Neural progenitor cell (in vitro differentiated cells): ENCODE measurements at places on chromosomes 7 and 10.
A peak's percentile ranks its signal among the peaks of the same experiment; 100 is the strongest.

GRCh38 chr7:68205826-68206225, 1209.2 kb downstream of the TYW1 start:
- no peak for DNase-seq
- no peak overlapping the region for H3K27ac ChIP-seq
- H3K27me3 ChIP-seq: no peaks in the 10 kb centered on the region

DNA sequence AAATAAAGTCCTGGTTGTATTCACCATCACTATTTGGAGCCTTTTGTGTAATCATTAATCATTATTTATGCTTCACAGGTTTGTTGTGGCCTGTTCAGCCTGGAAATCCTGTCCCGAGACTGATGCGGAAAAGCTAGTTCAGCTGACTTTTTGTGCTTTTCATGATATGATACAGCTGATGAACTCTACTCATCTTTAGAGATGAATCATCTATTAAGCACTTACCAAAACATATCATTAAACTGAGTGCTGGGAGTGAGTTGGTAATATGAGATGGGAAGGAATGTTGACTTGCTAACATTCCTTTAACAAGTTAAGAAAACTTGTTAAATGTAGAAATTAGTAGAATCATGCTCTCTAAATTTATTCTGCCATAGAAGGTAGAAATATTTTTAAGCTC, 53.0 kb downstream of the CROT start:
- H3K4me1 ChIP-seq: no peaks in the 10 kb centered on the region
- no peak overlapping the region for H3K27ac ChIP-seq
- H3K27me3 ChIP-seq: no peaks in the 10 kb centered on the region
- H3K36me3 ChIP-seq: peaks cover 7% of the 10 kb centered on the region
- no peak overlapping the region for H3K4me3 ChIP-seq

GRCh38 chr7:133353775-133354174, 100.9 kb downstream of the EXOC4 start:
- DNase-seq: no peak
- H3K4me3 ChIP-seq: no peak overlapping the region
- H3K27me3 ChIP-seq: no peaks in the 10 kb centered on the region
- H3K36me3 ChIP-seq: peaks cover 11% of the 10 kb centered on the region
- H3K27ac ChIP-seq: no peak overlapping the region

DNA sequence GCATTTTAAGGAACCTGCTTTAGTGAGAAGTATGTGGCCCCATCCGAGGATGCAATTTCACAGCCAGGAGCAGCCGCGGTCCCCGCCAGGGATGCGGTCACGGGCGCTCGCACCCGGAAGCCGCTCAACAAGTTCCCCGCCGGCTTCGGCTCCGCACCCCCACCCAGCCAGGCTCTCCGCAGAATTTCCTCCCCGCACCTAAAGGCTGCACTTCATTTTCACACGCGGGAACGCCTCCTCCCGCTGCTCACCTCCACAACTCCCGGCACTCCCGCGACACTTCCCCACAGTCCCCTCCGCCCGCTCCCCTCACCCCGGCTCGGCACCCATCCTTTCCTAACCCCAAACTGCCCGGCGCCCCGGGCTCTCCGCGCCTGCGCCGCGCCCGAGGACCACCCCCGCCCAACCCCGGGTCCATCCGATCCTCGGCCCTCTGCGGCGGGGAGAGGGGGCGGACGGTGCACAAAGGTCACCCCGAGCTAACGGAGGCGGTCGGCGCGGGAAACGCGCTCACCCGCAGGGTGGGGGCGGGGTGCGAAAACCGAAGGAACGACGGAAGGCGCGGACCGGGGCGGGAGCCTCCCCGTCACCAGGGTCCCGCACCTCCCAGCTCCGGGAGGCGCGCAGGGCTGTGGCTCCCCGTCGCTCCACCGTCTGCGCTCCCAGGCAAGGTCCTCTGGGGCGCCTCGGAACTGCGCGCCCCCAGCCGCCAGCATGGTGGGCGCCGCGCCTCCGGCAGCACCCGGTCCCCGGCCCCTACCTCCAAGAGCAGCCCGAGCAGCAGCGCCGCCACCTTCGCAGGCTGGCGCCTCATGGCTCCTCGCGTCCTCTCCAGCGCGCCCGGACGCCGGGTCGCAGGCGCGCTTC, 558 bp downstream of the VOPP1 start:
- H3K4me3 ChIP-seq: peak overlapping the region; percentile 70
- H3K4me1 ChIP-seq: peaks cover 33% of the 10 kb centered on the region
- DNase-seq: peak; percentile 80
- H3K27ac ChIP-seq: no peak overlapping the region
- no peaks in the 10 kb centered on the region for H3K36me3 ChIP-seq
- H3K27me3 ChIP-seq: peaks cover 24% of the 10 kb centered on the region

DNA sequence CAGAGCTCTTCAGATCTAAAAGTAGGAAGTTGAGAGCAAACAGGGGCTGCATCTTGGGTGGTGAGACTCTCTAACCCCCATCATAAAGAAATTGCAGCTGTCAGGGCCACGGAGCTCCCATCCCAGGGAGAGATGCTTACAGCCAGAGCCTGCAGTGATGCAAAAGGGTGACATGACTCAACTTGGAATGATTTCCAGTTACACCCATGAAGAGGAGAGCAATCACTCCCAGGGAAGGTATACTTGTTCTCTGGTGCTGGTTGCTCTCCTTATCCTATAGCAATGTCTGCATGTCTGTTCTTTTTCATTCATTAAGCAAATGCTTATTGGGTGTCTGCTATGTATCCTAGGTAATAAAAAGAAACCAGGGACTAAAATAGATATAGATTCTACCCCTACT, 228.0 kb downstream of the RAB11FIP2 start:
- H3K27me3 ChIP-seq: no peaks in the 10 kb centered on the region
- H3K4me3 ChIP-seq: no peak overlapping the region
- H3K4me1 ChIP-seq: no peaks in the 10 kb centered on the region
- H3K36me3 ChIP-seq: no peaks in the 10 kb centered on the region
- DNase-seq: no peak
- no peak overlapping the region for H3K27ac ChIP-seq

DNA sequence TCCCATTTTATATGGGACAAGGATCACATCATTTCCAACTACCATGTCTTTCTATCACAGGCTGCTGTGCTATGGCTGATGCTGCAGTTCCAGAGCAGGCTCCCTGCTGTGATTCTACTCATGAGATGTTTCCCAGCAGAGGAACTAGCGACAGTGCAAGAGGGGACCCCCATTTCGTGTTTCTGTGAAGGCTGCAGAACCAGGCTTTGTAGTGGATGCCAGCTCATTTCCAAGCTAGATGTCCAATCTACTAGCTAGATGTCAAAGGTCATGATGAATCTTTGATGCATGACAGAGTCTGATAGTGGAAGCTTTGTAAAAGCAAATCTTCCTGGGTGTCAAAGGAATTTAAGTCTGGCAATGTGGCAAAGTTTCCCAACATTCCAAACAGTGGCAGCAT, 21.2 kb upstream of the MYO3A start:
- no peaks in the 10 kb centered on the region for H3K36me3 ChIP-seq
- no peak overlapping the region for H3K4me3 ChIP-seq
- no peak overlapping the region for H3K27ac ChIP-seq
- no peaks in the 10 kb centered on the region for H3K4me1 ChIP-seq
- peak; percentile 39 for DNase-seq
- H3K27me3 ChIP-seq: no peaks in the 10 kb centered on the region

DNA sequence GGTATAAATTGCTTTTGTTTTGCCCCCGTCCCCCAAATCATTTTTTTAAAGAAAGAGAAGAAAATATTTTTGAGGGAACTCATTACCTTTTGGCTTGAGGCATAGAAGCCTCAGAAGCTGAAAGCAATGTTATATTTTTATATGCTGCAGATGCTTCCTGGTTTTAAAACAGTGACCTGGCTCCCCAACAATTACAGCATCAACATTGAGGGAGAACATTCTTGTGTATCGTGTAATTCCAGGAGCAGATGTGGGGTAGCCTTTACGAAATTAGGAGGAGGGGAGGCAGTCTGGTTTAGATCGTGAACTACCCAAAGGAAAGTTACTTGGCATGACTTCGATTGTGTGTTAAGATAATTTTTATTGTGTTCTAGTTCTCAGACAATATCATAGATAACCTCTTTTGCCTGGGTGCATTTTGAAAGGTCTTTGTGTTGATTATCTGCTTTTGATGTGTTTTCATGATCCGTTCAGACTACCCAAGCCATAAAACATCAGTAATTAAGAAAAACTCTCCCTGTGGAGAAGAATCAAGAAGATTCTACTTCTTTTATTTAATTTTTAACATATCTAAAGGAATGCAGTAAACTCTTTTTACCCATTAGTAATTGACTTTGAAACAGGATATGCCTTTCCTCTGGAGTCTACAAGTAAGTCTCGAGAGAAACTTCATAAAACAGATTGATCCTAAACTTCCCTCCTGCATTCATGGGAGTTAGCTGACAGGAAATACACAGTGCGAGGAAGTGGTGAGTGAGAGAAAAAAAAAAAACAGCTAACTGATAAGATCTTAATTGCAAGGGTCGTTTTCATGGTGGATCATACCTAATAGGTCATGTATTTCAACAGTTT, 141.4 kb downstream of the KIAA1217 start:
- H3K36me3 ChIP-seq: no peaks in the 10 kb centered on the region
- H3K4me1 ChIP-seq: peaks cover 38% of the 10 kb centered on the region
- H3K27ac ChIP-seq: no peak overlapping the region
- H3K4me3 ChIP-seq: no peak overlapping the region
- no peaks in the 10 kb centered on the region for H3K27me3 ChIP-seq

- H3K36me3 ChIP-seq: no peaks in the 10 kb centered on the region
- no peak overlapping the region for H3K4me3 ChIP-seq
- no peaks in the 10 kb centered on the region for H3K27me3 ChIP-seq
Observed at GRCh38 chr7:77330169-77330882, 85.8 kb downstream of the GSAP start.

DNA sequence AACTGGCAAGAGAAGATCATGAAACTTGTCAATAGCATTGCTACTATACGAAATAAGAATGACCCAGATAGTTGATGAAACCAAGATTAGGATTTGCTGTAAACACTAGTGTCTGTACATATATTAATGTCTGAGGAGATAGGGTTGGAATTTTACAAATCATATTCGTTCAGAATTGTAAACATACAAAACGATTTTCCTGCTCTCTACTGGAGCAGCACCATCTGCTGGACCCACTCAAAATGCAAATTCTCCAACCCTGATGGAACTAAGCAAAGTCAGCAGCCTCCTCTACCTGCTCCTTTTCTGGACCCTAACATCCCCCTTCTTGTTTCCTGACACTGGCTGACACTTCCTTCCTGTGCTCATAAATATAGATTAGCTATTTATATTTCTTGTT, 29.4 kb upstream of the SGMS1 start:
- H3K4me1 ChIP-seq: no peaks in the 10 kb centered on the region
- H3K4me3 ChIP-seq: no peak overlapping the region
- no peaks in the 10 kb centered on the region for H3K27me3 ChIP-seq
- no peak overlapping the region for H3K27ac ChIP-seq

DNA sequence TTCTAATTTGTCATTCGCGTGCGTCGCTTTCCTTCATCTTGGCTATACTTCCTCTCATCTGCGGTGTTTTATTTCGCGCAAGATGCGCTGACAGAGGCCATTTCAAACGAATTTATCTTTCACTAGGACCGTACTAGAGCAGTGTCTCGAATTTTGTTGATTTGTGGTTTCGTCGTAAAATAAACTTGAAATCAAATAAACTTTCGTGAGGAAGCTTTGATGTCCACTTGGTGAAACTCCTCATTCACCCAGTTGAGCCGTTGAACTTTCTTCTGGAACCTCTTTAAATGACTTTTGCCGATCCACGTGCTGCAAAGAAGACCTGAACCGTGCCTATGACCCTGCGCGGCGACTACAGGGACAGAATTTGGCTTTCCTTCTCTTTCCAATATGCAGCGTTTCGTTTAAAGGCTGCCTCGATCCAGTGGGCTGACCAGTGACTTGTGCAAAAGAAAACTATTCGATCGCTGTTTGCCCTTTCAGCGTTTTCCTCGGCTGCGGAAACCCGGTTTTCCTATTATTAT, 163.9 kb upstream of the PPP1R3A start:
- H3K27ac ChIP-seq: no peak overlapping the region
- peaks cover 15% of the 10 kb centered on the region for H3K4me1 ChIP-seq
- no peak for DNase-seq
- peaks cover 91% of the 10 kb centered on the region for H3K27me3 ChIP-seq
- no peaks in the 10 kb centered on the region for H3K36me3 ChIP-seq
- peak overlapping the region; percentile 58 for H3K4me3 ChIP-seq

GRCh38 chr10:676178-676577, 13.3 kb downstream of the DIP2C start:
- H3K36me3 ChIP-seq: no peaks in the 10 kb centered on the region
- no peak overlapping the region for H3K27ac ChIP-seq
- no peak for DNase-seq
- no peak overlapping the region for H3K4me3 ChIP-seq
- H3K4me1 ChIP-seq: no peaks in the 10 kb centered on the region

DNA sequence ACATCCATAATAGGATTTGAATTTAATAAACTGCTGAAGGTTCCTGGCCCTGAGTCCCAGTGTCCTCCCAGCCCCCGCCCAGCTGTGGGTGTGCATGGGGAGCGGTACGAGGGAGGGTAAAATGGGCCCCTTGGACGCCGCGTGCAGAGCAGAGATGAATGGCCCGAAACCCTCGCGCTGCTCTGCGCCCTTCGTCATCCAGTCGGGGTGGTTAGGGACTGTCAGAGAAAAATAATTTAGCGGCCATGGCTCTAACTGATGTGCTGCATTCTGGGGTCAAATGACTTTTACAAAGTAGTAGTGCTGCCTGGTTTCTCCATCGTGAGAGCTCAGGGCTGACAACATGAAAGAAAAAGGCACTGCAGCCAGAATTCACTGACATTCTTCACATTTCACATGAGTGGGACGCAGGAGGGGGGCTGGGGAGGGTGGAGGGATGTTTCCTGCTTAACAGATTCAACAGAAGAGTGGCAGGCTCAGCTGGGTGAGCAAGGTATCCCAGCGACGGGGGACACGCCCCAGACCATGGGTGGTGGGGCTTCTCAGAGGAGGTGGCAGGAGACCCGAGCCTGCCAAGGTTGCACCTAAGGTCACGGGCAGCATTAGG, 304.5 kb downstream of the WDR37 start:
- H3K27me3 ChIP-seq: no peaks in the 10 kb centered on the region
- no peaks in the 10 kb centered on the region for H3K36me3 ChIP-seq
- H3K4me3 ChIP-seq: no peak overlapping the region
- peaks cover 8% of the 10 kb centered on the region for H3K4me1 ChIP-seq
- H3K27ac ChIP-seq: no peak overlapping the region

DNA sequence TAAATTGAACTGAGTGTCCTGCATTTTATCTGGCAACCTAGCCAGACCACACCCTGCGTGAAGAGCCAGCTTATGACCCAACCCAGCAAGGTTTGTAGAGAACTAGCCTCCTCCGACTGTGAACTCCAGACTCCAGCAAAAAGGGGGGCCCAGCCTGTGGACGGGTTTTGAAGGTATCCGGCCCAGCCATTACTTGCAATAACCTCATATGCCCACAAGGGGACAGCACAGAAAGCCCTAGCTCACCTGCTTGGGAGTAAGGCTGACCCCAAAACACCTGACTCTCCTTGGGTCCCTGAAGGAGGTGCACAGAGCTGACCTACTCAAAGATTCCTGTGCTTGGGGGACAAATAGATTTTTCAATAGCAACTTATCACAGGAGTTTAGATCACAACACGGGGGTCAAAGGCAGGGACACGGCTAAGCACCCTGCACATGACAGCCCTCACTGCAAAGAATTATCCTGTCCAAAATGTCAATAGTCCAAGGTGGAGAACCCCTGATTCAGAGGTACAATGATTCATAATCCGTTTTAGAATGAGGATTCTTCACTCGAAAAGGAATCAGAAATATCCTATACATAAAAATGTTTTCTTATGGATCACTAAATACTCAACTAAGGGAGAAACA, 4.6 kb downstream of the TRPV6 start:
- no peak overlapping the region for H3K4me3 ChIP-seq
- DNase-seq: peak; percentile 61

- H3K36me3 ChIP-seq: no peaks in the 10 kb centered on the region
- no peak overlapping the region for H3K4me3 ChIP-seq
- no peak for DNase-seq
Observed at GRCh38 chr7:94008537-94008936, 4.4 kb upstream of the BET1 start.
